ENCODE measurements at places on chromosomes 12 and 14.
A peak's percentile ranks its signal among the peaks of the same experiment; 100 is the strongest.

GRCh38 chr12:62957233-62957953 lies 22.4 kb upstream of the PPM1H start:
- DNase-seq: no peak

DNA sequence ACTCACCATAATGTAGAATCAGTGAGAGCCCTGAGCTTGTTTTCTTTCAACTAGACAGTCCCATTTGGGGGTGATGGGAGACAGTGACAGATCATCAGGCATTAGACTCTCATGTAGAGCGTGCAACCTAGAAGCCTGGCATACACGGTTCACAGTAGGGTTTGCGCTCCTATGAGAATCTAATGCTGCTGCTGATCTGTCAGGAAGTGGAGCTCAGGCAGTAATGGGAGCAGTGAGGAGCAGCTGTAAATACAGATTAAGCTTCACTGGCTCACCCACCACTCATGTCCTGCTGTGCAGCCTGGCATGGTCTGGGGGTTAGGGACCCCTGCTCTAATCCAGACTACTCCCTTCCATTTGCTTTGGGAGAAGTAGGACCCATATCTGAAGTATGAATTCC lies 55.6 kb downstream of the FNTB start:
- DNase-seq: no peak

- no peak for DNase-seq
These were observed 27.2 kb upstream of the GPR132 start for GRCh38 chr14:105092171-105093037.

- no peak for DNase-seq
These were observed 56.2 kb downstream of the DUSP16 start for GRCh38 chr12:12506496-12506890.

DNA sequence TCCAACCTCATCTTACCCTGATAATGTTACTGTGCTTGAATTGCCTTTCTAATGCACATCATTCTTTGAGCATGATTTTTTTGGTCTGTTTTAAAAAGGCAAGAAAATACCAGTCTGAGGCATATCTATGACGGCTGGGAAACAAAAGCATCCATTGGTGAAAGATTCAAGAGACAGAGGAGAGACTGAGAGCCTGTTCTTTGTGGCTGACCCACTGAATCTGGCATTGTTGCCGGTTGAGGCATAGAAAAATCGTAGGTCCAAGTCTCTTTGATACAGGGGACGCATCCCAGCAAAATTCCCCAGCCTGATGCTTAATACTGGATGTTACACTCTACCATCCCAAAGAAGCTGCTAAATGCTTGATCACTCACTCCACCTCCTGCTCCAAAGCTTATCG lies 2.9 kb upstream of the KLHL42 start:
- no peak for DNase-seq

- DNase-seq: no peak
These were observed 129.5 kb upstream of the NCOR2 start for GRCh38 chr12:124696693-124697476.

GRCh38 chr14:75941030-75941429 lies 40.8 kb downstream of the TGFB3 start:
- no peak for DNase-seq

- DNase-seq: no peak
These were observed 319 bp downstream of the GALNT6 start for GRCh38 chr12:51390891-51391282.

DNA sequence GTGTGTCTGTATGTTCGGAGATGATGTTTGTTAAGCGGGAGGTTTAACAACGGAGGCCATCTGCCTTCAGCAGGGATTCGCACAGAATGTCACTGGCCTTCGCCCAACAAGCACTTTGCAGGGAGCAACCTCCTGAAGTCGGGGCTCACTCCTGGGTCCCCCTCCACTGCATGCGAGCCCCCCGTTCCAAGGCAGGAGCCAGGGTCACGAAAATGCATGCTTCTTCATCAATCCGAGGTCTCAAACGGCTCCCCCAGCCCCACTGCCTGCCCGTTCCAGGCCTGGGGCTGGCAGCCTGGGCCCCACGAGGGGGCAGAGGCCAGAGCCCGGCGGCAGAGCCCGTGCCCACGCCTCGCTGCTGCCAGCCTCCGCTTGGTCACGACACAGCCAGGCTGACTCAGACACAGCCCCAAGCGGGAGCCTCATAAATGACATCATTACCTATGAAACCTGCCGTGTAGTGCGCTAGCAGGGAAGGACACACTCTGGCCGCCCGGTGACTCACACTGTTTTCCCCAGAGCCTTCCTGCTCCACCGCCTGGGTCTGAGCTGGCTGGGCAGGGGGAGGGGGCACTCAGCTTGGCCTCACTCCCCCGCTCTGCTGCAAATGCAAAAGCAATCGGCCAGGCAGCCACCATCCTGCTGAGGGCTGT lies 169.5 kb upstream of the RTL1 start:
- DNase-seq: no peak

- no peak for DNase-seq
These were observed 201.2 kb downstream of the TTC8 start for GRCh38 chr14:89025561-89026236.

GRCh38 chr14:92224358-92224954 lies 98.5 kb upstream of the SLC24A4 start:
- no peak for DNase-seq

DNA sequence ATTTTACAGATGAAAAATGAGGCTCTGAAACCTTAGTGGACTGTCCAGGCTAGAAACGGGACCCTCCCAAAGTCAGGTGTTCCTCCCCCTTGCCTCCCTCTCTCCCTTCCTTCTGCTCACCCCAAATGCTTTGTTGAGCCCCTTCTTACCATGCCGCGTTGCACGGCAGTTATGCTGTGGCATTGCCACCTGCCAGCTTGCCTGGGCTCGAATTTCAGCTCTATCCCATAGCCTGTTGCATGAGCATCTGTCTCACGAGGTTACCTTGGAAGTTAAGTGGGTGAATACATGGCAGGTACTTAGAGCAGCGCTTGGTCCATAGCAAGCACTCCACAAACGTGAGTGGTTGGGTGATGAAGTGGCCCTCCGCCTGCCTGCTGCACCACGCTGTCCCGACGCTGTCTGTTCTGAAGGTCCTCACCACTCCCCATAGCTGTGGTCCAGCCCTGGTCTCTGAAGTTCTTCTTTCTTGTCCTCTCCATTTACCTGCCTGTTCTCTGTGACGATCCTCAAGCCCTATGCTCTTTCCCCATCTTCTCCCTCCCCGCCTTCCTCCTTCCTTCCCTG lies 269.9 kb downstream of the CACNA1C start:
- no peak for DNase-seq

DNA sequence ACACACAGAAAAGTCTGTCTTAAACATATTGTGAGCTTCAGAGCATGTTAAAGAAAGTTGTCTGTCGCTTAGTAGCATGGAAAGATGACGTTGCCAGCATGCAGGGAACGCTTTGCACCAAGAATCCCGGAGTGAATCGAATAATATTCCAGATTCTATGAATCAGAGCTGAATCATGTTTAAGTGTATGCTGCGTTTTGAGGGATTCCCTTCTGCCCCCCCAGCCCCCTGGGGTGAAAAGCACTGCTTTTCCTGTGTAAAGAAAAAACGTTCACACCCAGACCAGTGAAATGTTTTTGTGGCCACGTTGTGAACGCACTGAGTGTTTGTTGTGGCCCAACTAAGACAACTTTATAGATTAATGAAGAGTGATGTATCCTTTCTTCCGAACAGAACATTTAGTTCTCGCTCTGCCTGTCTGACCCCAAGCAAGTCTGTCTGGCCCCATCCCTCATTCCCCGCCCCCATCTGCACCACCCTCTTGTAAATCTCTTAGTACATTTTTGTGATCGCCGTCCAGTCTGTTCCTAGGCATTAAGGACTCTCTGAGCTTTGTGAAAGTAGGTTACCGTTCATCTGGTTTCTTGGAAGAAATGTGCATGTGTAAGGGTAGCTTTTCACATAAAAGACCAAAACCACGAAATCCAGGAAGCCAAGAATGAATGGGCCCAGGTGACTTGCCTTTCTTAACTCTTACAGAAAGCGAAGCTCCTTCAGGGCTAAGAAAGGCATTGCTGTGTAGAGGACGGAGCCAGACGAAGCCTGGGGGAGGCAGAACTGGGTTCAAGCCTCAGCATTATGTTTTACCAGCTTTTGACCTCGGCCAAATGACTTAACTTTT lies 103.0 kb downstream of the SAMD4A start:
- DNase-seq: peak; percentile 33

DNA sequence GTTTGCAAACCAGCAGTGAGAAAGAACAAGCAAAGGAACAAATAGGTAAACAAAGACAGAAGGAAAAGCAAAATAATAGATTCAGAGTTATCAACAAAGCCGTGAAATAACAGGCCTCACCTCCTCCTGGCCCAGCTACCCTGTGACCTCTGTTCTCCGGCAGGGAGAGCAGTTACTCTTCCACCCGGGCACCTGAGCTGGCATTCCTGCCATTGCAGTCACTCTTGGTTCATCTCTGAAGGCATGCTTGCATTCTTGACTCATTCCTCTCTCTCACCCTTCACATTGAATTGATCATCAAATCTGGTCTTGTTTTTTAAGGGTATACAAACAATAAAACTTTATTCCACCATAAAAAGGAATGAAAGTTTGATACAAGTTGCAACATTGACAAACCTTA lies 95.1 kb downstream of the TTC8 start:
- no peak for DNase-seq

DNA sequence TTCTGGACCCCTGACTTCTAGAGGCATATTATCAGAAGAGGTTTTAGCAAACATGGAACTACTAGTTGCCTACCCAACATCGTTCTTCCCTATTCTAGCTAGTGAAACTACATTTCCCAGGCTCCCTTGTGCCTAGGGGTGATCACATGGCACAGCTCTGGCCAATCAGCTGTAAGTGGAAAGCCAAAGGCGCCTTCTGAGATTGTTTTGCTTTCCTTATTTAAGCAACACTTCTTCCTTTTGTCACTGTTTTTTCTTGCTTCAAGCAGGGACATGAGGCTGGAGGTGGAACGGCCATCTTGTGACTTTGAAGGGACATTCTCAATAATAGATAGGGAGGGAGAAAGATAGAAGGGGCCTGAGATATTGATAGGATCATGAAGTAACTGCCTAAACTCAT lies 136.7 kb downstream of the ZNF664 start:
- peak; percentile 28 for DNase-seq

DNA sequence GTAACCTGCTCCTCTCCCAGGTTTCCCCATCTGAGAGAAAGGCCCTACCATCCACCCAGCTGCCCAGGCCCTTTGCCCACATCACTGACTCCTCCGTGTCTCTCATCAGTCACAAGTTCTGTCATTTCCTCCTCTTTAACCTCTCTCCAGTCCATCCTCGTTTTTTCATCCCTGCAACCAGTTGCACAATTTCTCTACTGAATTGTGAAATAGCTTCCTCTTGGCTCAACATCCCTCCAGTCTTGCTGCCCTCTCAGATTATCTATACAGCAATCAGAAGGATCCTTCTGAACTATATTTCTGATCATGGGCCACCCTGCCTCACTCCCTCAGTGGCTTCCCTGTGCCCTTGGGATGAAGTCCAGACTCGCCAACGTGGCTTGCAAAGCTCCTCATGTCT lies 6.8 kb downstream of the FAM161B start:
- DNase-seq: no peak

DNA sequence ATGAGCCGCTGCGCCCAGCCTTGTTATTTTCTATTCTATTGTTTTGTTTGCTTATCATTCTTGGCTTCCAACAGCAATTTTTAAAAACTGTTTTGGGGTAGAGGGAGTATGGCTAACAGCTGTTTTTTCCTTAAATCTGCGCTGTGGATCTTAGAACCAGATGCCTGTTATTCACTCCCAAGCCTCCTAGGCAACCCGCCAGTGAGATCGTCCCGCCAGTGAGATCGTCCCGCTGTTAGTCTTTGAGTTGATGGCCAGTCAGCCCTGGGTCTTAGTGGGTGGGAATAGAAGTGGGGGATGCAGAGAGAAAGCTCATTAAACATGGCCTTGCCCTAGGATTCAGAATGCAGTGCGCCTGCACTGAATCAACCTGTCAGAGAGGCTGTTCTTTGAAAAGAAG lies 67.3 kb upstream of the BICD1 start:
- no peak for DNase-seq

- no peak for DNase-seq
These were observed 2.3 kb downstream of the TMEM63C start for GRCh38 chr14:77183896-77184295.

- no peak for DNase-seq
These were observed 89.6 kb upstream of the ATF7IP start for GRCh38 chr12:14275886-14276285.

DNA sequence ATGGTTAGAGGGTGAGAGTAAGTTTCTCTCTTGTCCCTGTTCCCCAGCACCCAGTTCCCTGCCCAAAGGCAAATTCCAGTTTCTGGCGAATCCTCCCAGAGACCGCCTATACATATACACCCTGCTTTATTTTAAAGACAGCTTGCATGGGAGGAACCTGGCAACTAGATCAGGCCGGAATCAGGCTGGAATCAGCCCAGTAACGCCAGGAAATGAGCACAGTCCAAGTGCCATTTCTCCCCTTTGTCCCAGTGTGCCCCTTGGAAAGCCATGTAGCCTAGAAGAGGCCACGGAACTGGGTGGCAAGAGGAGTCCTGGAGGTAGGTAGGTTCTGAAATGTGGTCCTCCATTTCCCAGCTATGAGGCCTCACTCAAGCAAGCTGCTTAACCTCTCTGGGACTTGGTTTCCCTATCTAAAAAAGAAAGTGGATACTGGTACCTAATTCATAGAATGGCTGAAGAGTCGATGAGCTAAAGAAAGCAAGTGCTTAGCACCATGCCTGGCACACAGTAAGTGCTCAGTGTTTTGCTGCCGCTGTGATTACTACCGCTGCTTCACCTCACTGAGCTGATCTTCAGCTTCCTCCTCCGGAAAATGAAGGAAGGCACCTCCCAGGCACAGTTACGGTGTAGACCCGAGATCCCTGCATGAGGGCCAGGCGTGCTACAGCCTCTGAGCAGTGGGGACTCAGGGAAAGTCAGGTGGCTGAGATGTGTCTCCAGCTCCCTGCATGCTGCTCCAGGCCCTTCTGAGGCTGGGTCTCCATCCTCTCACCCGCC lies 36.4 kb downstream of the PITPNM2 start:
- DNase-seq: no peak

- no peak for DNase-seq
These were observed 504.7 kb downstream of the LRFN5 start for GRCh38 chr14:42111355-42111754.

DNA sequence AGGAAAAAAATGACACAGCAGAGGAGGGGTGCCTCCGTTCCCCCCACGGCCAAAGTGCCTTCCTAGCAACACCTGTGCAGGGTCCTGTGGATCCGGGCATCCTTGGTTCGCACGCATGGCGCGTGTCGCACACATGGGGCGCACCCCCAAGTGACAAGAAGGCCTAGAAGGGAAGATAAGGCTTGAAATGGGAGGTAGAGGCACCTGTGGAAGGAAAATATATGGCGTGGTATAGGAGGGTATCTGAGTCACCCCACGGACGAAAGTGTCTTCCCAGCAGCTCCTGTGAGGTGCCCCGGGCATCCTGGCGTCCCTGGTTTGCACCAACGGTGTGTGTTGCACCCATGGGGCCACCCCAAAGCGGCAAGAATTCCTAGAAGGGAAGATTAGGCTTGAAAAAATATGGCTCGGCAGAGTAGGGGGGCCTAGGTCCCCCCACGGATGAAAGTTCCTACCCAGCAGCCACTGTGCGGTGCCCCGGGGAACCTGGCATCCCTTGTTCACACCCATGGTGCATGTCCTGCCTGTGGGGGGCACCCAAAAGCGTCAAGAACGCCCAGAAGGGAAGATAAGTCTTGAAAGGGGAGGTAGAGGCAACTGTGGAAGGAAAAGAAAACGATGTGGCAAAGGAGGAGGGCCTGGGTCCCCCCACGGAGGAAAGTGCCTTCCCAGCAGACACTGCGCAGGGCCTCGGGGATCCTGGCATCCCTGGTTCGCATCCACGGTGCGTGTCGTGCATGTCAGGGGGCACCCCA lies 280.0 kb downstream of the ALG10 start:
- no peak for DNase-seq

Data from CD4-positive, alpha-beta T cell treated with Interleukin-21 for 1 hour (primary cell).